Type B pancreatic cell (in vitro differentiated cells): ENCODE measurements at places on chromosomes 4 and X.
A peak's percentile ranks its signal among the peaks of the same experiment; 100 is the strongest.

DNA sequence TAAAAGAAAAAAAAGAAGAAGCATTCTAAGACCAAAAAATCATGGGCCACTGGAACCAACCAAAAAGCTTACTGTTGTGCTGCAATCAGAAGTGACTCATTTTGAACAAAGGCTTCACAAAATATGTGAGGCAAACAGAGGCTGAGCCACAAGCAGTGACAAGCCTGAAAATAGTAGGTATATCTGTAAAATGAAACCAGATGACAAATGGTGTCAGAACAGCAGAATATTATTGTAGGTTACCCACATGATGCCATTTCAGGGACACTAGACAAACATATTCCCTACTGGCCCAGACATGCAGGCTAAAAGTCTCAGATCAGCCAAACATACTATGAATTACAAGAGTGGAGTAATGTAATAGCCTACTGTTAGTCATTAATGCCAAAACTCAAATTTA is 1301.8 kb upstream of the DIAPH2 start:
- H3K27me3 ChIP-seq = no peaks in the 10 kb centered on the region
- H3K4me3 ChIP-seq = no peak overlapping the region
- H3K36me3 ChIP-seq = no peaks in the 10 kb centered on the region
- H3K4me1 ChIP-seq = no peaks in the 10 kb centered on the region

- no peak for DNase-seq
- H3K36me3 ChIP-seq = no peaks in the 10 kb centered on the region
- no peak overlapping the region for H3K27ac ChIP-seq
- no peaks in the 10 kb centered on the region for H3K4me1 ChIP-seq
Measured at GRCh38 chrX:30340753-30341152, 31.6 kb upstream of the NR0B1 start.

GRCh38 chrX:17622331-17622730 is 115.0 kb upstream of the SCML1 start:
- DNase-seq = no peak
- H3K4me3 ChIP-seq = no peak overlapping the region
- peaks cover 35% of the 10 kb centered on the region for H3K4me1 ChIP-seq
- H3K36me3 ChIP-seq = peaks cover 6% of the 10 kb centered on the region
- H3K27me3 ChIP-seq = no peaks in the 10 kb centered on the region

- no peaks in the 10 kb centered on the region for H3K27me3 ChIP-seq
- H3K27ac ChIP-seq = no peak overlapping the region
- H3K36me3 ChIP-seq = peaks cover 4% of the 10 kb centered on the region
- H3K4me1 ChIP-seq = no peaks in the 10 kb centered on the region
- no peak overlapping the region for H3K4me3 ChIP-seq
Measured at GRCh38 chrX:49106296-49106695, 17.2 kb downstream of the GPKOW start.

DNA sequence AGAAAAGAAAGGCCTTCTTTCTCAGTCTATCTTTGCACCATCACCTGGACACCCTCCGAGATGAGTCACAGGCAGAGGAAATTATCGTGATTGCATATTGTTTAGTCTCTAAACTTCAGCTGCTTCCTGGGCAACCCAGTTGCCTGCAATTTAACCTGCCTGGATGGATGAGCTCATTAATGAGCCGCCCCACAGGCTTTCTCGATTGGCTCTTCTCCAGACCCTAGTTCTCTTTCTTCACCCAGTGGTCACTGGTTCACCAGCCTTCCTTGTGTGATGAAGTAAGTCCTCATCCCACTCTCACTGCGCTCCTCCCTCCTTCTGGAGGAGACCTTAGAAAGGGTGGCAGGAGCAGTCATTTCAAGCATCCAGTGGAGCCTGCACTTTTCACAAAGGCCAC is 94.4 kb downstream of the SOWAHB start:
- peaks cover 11% of the 10 kb centered on the region for H3K36me3 ChIP-seq
- H3K27ac ChIP-seq = peak overlapping the region; percentile 55
- H3K27me3 ChIP-seq = peaks cover 25% of the 10 kb centered on the region

GRCh38 chr4:38601244-38601915 is 62.6 kb upstream of the KLF3 start:
- DNase-seq = no peak
- H3K27ac ChIP-seq = no peak overlapping the region
- no peaks in the 10 kb centered on the region for H3K27me3 ChIP-seq
- no peak overlapping the region for H3K4me3 ChIP-seq

DNA sequence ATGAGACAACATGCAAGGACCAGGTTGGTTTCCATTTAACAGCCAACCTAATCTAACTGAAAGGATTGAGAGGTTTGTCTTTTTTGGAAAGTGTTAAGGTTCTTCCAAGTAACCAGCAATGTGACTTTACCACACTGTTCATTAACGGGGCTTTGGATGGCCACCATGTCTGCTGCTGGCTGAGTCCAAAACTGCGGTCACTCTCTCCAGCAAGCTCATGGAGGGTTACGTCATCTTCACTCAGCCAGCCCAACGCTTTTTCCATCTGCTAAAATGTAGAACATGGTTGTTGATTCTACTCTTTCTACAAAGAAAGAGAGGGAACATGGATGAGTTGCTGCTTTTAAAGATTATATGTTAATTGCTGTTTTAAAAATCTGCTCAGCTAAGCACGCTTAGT is 11.0 kb downstream of the PKD2 start:
- peaks cover 37% of the 10 kb centered on the region for H3K4me1 ChIP-seq
- no peak overlapping the region for H3K4me3 ChIP-seq
- no peak for DNase-seq
- H3K27me3 ChIP-seq = no peaks in the 10 kb centered on the region

GRCh38 chr4:128303405-128303785 is 15.8 kb upstream of the PGRMC2 start:
- peaks cover 8% of the 10 kb centered on the region for H3K4me1 ChIP-seq
- peak overlapping the region; percentile 42 for H3K27ac ChIP-seq
- no peak for DNase-seq

DNA sequence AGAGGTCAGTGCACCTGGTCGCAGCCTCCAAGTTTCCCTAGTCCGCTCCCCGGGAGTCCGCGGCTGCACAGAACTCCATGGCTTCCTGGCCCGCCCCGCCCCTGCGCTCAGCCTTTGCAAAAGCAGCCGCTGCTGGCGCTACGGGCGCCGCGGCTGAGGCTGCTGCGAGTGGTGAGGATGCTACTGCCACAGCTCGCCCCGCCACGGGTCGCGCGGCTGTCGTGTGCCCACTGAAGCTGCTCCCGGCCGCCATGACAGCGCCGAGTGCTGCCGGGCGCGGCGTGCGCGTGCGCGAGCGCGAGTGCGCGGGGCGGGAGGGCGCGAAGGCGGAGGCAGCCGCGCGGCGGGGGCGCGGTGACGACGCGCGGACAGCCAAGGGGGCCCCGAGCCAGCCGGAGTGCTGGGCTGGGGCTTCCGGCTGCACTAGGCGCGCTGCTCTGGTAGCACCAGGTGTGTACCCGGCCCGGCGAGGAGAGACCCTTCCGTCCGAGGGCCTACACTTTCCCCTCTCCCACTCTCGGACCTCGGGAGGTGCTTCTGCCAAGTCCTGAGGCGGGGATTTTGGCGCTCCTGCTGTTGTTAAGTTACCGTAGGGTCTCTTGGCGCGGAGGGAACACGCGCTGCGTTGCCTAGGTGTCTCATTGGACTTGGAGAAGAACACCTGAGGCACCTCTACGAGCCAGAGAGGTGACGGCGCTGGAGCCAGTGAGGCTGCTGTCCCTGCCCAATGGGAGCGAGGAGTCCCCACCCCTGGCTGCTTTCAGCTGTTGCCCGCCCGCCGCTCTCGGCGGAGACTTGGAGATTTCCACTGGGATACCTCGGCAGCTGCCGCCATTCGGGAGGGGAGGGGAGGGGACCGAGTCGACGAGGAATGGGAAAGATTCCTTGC is 619 bp upstream of the LRBA start:
- DNase-seq = peak; percentile 87
- peaks cover 22% of the 10 kb centered on the region for H3K4me1 ChIP-seq
- peak overlapping the region; percentile 98 for H3K27ac ChIP-seq
- peak overlapping the region; percentile 100 for H3K4me3 ChIP-seq
- no peaks in the 10 kb centered on the region for H3K27me3 ChIP-seq
- no peaks in the 10 kb centered on the region for H3K36me3 ChIP-seq

GRCh38 chr4:6420036-6420435 is 52.4 kb downstream of the PPP2R2C start:
- peaks cover 7% of the 10 kb centered on the region for H3K27me3 ChIP-seq
- no peaks in the 10 kb centered on the region for H3K36me3 ChIP-seq
- no peak overlapping the region for H3K27ac ChIP-seq
- DNase-seq = no peak
- no peak overlapping the region for H3K4me3 ChIP-seq

- no peak overlapping the region for H3K27ac ChIP-seq
- H3K4me3 ChIP-seq = no peak overlapping the region
- no peak for DNase-seq
- H3K27me3 ChIP-seq = no peaks in the 10 kb centered on the region
- no peaks in the 10 kb centered on the region for H3K36me3 ChIP-seq
- no peaks in the 10 kb centered on the region for H3K4me1 ChIP-seq
Measured at GRCh38 chr4:121358473-121358872, 22.3 kb downstream of the QRFPR start.

GRCh38 chr4:53424280-53424679 is 46.8 kb downstream of the FIP1L1 start:
- no peak overlapping the region for H3K4me3 ChIP-seq
- peaks cover 16% of the 10 kb centered on the region for H3K36me3 ChIP-seq
- H3K4me1 ChIP-seq = no peaks in the 10 kb centered on the region
- no peaks in the 10 kb centered on the region for H3K27me3 ChIP-seq

DNA sequence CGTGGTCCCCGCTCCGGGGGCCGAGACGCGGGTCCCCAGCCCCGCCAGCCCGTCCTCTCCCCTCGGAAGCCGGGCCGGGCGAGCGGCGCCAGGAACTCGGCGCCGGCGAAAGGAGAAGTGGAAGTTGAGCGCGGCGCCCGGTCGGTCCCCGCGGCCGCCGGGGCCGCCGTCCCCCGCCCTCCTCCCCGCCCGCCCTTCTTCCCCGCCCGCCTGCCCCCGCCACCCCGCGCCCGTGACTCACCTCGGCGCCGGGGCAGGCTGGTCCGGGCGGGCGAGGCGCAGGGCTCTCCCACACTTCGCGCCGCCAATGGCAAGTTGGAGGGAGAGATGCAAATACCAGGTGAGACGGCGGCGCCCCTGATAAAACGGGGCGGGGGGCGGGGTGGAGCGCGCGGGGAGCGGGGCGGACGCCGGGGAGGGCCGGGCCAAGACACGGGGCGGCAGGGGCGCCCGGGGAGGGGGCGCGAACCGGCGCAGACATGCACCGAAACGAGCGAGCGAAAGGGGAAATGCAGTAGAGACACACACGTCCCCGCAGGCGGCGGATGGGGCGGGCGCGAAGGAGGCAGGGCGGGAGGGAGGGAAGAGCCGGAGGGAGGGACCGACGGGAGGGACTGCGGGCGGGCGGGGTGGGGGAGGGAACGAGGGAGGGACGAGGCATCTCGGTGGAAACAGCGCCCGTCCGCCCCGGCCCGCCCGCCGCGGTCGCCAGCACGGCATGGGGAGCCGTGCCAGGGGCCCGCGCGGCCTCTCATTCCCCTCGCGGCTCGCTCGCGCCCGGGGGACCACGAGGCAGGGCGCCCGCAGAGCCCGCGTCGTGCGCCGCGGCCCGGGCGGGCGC is at the start of gene ELF4:
ELF4 (minus strand) TSS at position 119 of the 841 bp plus-strand sequence. CDS start 29,167 bp downstream, outside the sequence.
- H3K27ac ChIP-seq = peak within 1 kb of the TSS; percentile 81
- no peaks in the 10 kb centered on the region for H3K36me3 ChIP-seq
- no peak for DNase-seq
- peaks cover 8% of the 10 kb centered on the region for H3K27me3 ChIP-seq

DNA sequence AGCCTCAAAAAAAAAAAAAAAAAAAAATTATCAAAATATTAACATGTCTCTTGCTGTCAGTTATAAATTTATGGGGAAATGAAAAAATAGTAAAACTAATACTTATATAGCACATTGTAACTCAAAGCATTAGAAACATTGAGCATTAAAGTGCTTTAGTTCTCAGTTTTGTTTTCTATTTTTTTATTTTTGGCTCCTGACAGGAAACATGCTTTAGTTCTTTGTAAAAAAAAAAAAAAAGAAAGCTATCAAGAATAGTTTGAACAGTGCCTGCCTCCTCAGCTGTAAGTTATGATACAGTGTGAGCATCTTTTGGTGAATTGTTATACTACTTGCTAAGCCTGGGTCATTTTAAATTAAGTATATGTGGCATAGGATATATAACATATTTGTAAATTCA is 5.1 kb upstream of the CENPC start:
- no peak for DNase-seq
- no peak overlapping the region for H3K27ac ChIP-seq
- H3K27me3 ChIP-seq = no peaks in the 10 kb centered on the region

DNA sequence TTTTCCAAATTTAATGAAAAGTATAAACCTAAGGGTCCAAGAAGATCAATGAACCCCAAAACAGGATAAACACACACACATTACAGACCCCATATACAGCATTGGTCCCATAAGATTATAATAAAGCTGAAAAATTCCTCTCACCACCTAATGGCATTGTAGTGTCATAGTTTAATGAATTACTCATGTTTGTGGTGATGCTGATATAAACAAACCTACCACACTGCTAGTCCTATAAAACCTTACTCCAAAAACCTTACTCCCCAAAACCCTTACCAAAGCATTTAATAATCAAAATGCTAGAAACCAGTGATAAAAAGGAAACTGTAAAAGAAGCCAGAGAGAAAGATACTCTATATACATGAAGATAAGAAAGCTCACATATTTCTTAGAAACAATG is 148.1 kb upstream of the SH3RF1 start:
- no peak overlapping the region for H3K27ac ChIP-seq
- H3K4me3 ChIP-seq = no peak overlapping the region
- no peaks in the 10 kb centered on the region for H3K4me1 ChIP-seq
- H3K36me3 ChIP-seq = peaks cover 16% of the 10 kb centered on the region

DNA sequence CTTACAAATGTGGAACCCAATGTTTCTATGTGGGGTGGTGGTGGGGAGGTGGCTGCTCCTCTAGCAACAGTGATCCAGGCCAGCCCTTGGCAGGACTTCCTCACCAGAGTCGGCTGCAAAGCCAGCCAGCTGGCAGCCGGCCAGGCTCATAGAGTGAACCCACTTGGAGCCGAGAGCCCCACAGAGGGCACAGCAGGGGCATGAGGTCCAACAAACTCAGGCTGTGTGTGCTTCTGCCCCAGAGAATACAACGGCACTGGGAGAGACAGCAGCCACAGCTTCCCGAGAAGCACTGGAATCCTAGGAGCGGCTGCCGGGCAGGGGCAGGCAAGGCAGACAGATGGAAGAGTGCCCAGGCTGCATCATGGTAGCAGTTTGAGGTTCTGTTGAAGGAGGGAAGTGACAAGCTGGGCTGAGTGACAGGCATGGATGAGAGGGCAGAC is 23.5 kb upstream of the SOWAHD start:
- no peak overlapping the region for H3K27ac ChIP-seq
- no peak for DNase-seq
- no peaks in the 10 kb centered on the region for H3K27me3 ChIP-seq
- H3K4me1 ChIP-seq = no peaks in the 10 kb centered on the region
- H3K36me3 ChIP-seq = no peaks in the 10 kb centered on the region

DNA sequence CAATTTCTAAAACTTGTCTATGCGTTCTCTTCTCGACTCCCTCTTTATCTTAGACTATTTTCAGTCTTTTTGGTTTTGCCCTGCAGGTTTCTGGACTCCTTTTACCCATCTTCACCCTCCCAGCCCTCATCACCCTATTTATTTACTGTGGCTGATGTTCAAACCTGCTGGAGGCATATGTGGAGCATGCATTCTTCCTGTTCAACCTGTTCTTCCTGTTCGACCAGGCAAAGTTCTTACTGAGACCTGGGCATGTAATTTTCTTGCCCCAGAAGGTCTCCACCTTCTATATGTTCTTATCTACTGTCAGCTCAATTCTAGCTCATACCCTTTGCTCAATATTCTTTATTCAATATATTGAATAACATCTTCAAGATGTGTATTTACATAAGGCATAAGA is 69.4 kb upstream of the AGA start:
- H3K27ac ChIP-seq = peak overlapping the region; percentile 92
- peaks cover 5% of the 10 kb centered on the region for H3K4me1 ChIP-seq
- DNase-seq = no peak
- H3K27me3 ChIP-seq = peaks cover 3% of the 10 kb centered on the region
